MG63 (cell line): ENCODE measurements at places on chromosomes 11 and 22. TPM values are rescaled to one million over a fixed set of nuclear protein-coding genes. Genes with fewer than 3 reads are reported as not detected.

DNA sequence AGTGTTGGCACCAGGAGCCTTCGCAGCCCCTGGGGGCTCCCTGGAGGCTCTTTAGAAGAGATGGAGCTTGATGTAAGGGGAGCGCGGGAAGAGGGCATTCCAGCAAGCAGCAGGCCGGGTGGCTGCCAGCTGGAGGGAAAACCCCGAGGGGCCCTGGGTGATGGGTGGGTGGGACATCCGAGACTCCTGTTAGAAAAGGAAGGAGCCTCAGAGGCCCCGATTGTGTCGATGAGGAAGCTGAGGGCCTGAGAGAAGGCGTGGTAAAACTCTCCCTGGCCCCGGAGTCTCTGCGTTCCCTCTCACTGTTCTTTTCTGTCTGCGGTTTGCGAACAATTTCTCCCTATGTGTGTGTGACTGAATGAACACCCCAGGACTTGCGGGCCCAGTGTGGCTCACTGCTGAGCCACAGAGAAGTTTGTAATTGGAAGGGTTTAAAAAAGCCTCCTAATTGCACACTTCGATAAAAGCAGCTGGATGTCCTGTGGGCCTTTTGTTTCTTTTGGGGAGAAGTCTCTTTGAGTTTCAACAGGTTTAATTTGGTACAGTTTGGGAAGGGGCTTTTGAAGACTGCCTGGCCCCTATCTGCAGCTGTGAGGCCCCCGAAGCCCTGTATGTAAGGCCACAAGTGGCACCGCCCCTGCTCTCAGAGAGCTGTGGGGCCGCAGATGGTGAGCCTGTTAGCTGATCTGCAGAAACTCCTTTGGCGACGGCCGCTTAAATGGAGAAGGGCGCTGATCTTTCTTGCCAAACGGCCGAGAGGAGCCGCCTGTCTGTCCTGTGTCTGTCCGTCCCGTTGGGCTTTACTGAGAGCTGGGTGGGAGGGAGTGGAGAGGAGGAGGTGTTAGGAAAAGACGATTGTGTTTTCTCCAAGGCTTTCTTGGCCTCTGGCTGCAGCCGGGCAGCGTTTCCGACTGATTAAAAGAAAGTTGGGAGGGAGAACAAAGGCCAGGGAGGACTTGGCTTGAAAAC is 2.0 kb downstream of the FBLN1 start:
- DNase-seq, result peak; percentile 66

Gene ANO1
- 0.12 and 0.99 TPM in 2 replicates for total RNA-seq

Gene OR52H1
- total RNA-seq, result not detected in 2 replicates

Gene NXPE2
- total RNA-seq, result not detected in 2 replicates

GRCh38 chr11:104183593-104183992 is 19.6 kb upstream of the PDGFD start:
- DNase-seq, result no peak

Gene LARGE1
- total RNA-seq, result 1.0 and 4.1 TPM in 2 replicates

Gene MIAT
- 0.33 TPM in 1 of 2 replicates, not detected in the other for total RNA-seq

Gene NCAM1
- total RNA-seq, result 6.2 and 11.2 TPM in 2 replicates

Gene TBX1
- 16.3 and 16.5 TPM in 2 replicates for total RNA-seq
